Stimulated activated CD8-positive, alpha-beta memory T cell treated with anti-CD3 and anti-CD28 coated beads, Interleukin-15, amount 100 ng/mL, for 48 hours (primary cell): ENCODE measurements at places on chromosomes 4 and X.

- DNase-seq = no peak
These were observed 31.2 kb upstream of the UXT start for GRCh38 chrX:47690175-47690574.

GRCh38 chrX:119156241-119156640 is 28.6 kb upstream of the KIAA1210 start:
- DNase-seq = no peak

DNA sequence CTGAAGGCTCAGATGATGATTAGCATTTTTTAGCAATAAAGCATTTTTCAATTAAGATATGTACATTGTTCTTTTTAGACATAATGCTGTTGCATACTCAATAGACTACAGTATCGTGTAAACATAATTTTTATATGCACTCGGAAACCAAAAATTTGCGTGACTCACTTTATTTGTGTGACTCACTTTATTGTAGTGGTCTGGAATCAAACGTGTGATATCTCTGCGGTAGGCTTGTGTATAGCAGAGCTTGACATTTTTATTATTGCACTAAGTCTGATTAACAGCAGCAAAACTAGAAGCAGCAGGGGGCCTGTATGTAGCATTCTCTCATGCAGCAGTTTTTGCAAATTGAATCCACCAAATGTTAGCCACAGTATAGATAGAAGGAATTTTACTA is 119.1 kb upstream of the PRDX4 start:
- DNase-seq = no peak

GRCh38 chr4:87014284-87014782 is 79.5 kb downstream of the AFF1 start:
- no peak for DNase-seq

DNA sequence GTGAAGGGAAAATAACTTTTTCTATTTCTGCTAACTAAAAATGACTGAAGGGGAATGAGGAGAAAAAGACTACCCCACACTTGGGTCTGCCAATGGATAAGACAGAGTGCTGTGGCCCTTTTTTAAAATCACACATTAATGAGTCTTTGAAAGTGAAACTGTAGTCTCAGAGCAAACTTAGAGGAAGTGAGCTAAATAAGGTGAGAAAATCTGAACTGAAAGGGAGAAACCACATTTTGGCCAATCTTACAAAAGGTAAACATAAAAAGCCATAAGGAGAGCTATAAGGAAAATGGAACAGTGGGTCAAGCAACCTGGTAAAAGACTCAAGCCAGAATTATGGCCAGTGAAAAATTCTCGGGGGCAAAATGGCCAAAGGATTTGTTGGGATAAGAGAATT is 755.1 kb upstream of the IGFBP7 start:
- DNase-seq = no peak

DNA sequence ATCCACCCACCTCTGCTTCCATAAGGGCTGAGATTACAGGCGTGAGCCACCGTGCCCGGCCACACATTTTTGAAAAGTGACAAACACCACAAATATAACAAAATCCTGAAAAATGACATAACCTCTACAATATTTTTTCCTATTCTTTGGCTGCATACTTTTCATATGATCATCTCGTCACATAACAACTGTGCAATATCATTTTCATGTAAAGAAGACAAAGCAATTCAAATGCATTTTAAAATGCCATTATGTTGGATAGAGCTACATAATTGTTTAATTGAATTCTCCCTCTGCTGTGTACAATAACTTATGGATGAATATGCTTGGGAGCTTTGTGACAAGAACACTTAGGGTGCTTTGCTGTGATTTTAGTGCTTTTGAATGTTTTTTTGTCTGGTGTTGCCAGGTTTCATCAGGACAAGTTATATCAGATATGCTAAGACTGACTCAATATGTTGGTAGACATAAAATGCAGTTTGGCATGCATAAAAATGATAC is 132.9 kb downstream of the CHIC2 start:
- DNase-seq = no peak

DNA sequence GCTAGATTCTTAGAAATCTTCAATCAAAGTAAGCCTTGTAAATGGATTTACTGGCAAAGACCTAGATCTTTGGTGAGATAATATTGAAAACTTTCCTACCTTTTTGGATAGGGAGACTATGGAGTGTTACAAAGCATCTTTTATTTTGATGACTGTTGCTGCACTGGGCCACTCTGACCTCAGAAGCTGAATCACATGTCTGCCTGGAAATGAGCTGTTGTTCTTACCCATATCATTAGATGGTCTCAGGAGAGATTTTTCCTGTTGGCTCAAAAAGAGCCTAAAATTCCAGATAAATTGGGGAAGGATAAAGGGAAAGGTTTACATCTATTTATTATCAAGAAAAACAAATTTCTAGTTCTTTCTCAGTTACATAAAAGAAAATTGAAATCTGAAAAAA is 127.5 kb upstream of the BMP3 start:
- no peak for DNase-seq

- no peak for DNase-seq
These were observed 82.9 kb upstream of the TAB3 start for GRCh38 chrX:30971774-30972603.

GRCh38 chr4:1356181-1356998 is 9.4 kb downstream of the UVSSA start:
- DNase-seq = no peak

DNA sequence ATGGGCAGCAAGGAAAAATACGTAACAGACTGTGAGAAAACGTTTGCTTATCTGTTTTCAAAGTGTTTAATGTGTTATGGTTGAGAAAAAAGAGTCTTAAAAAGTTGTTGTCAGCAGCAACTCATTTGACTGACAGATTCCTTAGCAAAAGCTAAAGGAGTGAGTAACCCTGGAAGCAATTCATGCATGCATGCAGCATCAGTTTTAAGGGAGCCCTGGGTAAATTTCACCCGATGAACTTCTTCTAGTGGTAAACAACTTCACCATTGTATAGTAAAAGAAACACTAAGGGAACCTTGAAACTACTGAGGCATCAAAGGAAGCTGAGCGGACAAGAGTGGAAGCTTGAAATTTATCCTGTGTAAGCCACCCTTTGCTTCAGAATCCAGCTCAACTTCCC is 583.2 kb upstream of the INTU start:
- DNase-seq = no peak

GRCh38 chrX:14801136-14801535 is 71.7 kb downstream of the FANCB start:
- no peak for DNase-seq

- DNase-seq = no peak
These were observed 2.9 kb upstream of the GUF1 start for GRCh38 chr4:44675366-44675765.

GRCh38 chrX:17740137-17741122 is 3.1 kb downstream of the SCML1 start:
- DNase-seq = no peak

DNA sequence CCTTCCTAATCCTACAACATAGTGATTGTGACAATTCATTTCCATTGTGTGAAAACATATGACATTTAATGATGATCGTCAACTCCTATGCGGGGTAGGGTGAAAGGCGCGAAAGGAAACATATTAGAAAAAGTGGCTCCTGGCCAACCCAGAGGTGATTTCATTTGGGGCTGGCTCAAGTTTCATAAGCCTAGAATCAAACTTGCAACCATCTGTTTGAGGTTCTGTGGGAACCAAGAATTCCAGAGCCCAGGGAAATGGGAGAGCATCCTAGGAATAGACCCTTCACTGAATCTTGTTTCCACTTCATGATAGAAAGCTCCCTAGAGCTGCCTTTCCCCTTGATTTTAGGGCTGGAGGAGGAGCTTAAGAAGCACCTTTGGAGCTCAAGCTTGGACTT is 101.3 kb upstream of the EGFL6 start:
- DNase-seq = no peak

GRCh38 chr4:16264798-16265197 is 38.5 kb upstream of the TAPT1 start:
- no peak for DNase-seq

DNA sequence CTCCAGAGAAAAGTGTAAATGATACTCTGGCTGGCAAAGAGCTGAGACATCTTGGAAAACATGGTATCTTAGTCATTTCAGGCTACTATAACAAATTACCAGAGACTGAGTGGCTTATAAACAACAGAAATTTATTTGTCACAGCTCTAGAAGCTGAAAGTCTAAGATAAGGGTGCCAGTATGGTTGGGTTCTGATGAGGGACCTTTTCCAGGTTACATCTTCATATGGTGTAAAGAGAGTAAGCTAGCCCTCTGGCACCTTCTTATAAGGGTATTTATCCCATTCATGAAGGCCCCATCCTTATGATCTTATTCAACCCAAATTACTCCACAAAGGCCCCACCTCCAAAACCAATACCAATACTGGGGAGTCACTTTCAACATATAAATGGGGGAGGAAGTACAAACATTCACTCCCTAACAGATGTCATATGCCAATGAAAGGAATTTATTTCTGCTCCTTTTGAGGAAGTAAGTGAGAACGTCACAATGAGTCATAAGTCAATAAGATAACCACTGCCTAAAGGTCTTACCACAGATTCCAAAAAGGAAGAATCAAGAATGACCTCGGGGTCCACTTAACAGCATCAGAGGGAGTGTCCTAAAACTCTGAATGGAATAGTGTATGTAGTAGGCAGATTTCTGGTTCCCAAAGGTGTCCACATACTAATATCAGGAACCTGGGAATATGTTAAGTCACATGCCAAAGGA is 246.6 kb downstream of the OPHN1 start:
- no peak for DNase-seq
